Right renal cortex interstitium (tissue), 3 donors: ENCODE measurements at places on chromosomes 7 and 10. TPM values are rescaled to one million over a fixed set of nuclear protein-coding genes. Genes with fewer than 3 reads are reported as not detected.

PPP1R9A gene
- polyA plus RNA-seq: 32.3 TPM

MCMBP gene
- 66.7 TPM for polyA plus RNA-seq

AGAP3 gene
- polyA plus RNA-seq: 61.2 TPM

SHH gene
- polyA plus RNA-seq: 3.1 TPM

NAT16 gene
- not detected for polyA plus RNA-seq

MEIG1 gene
- polyA plus RNA-seq: 1.4 TPM

AQP1 gene
- 183 TPM for polyA plus RNA-seq

PILRB gene
- 23.2 TPM for polyA plus RNA-seq

PKD2L1 gene
- 0.18 TPM for polyA plus RNA-seq

VWDE gene
- 3.1 TPM for polyA plus RNA-seq

ASZ1 gene
- polyA plus RNA-seq: not detected

CALHM3 gene
- polyA plus RNA-seq: not detected

PTPRN2 gene
- 7.9 TPM for polyA plus RNA-seq

GRCh38 chr10:17851611-17852010 lies 42.5 kb downstream of the MRC1 start:
- DNase-seq: no peak

GRCh38 chr10:63423494-63423893 lies 42.3 kb downstream of the JMJD1C start:
- no peak for DNase-seq

GRCh38 chr10:43120929-43121314 lies 17.3 kb upstream of the CSGALNACT2 start:
- no peak for DNase-seq

DNA sequence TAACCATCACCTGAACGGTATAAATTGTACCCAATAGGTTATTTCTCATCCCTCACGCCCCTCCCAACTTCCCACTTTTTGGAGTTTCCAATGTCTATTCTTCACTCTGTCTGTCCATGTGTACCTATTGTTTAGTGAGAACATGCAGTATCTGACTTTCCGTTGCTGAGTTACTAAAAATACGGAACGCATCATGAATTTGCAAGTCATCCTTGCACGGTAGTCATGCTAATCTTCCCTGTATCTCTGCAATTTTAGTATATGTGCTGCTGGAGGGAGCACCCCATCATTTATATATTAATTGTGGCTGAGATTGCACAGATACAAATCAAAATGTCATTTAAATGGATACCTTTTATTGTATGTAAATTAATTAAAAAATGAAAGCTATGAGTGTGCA lies 75.7 kb upstream of the SFMBT2 start:
- DNase-seq: no peak

DNA sequence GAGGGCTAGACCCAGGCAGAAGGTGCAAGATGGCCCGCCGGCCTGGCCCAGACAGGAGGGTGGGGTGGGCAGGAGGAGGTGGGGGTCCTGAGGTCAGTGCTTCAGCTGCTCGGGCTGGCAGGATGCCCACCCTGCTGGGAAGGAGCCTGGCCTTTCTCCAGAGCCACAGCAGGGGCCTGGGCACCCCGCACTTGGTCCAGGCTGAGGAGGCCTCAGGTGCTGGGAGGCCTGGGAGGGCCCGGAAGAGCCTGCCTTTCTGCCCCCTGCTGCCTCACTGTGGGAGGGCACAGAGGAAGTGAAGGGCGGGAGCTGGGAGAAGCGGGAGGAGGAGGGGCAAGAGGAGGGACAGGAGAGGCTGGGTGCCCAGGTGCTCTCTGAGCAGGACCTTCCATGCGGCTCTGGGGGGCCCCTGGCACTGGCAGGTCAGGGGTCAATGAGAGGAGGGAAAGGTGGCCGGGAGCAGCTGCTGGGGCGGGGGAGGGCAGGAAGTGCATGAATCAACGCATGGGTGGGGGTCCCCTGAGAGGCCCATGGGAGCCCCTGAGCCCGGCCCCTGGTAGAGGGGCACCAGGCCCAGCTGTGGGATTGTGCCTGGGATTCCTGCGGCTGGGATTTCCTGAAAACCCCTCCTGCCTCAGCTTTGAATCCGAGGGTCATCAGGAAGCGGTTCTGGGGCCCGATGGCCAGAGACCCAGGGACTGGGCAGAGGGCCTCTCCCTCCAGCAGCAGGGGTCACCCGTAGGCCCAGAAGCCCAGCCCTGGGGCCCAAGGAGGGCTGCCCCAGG lies 49.9 kb downstream of the PWWP2B start:
- DNase-seq: no peak

DNA sequence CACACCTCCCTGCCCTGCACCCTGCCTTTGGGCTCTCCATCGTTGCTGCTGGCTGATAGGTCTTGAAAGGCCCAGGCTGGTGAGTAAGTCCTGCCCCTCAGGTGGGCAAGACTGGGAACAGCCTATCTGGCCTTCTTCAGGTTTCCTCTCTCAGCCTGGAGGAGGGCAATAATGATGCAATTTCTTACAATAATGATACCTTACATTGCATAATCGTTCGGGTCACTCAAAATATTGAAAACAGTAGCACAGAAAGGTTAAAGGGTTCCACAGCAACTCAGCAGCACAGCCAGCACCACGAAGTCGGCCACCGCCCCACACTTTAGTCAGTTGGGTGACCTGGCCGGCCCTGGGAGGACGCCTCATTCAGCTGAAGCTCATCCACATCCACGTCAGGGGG lies 16.0 kb upstream of the FAM20C start:
- DNase-seq: no peak

DNA sequence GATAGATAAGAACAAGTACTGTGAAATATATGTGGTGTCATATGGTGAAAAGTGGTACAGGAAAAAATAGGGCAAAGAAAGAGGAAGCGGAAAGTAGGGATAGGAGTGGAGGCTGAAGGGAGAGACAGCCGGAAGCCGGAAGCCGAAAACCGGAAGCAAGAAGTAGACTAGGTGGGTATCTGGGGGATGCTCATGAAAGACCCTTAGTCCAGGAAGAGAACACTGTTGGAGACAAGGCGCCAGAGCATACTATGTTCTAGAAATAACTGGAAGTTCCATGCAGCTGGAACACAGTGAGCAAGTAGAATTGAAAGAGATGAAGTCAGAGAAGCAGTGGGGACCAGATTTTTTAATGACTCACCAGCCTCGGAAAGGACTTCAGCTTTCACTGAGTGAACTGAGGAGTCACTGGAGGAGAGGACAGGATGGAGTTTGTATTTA lies 22.5 kb downstream of the ST8SIA6 start:
- DNase-seq: no peak

DNA sequence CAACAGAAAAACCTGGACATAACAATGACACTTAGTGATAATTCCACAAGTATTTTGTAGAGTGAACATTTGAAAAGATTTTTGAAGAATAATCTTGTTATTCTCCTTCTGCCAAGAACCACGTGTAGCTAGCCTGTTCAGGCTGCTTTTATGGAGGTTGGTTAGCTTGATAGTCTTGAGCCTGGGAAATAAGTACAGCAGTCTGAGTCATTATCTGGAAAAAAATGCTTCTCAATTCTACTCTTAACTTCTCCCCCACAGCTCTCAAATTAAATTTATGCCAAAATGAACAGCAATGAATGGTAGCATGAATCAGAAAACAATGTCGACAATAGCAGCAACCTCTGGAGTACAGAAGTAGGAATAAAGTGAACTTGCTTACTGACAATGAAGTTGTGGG lies 63.2 kb downstream of the GPR37 start:
- no peak for DNase-seq

GRCh38 chr7:90347759-90348158 lies 1.2 kb downstream of the GTPBP10 start:
- no peak for DNase-seq

GRCh38 chr10:72243822-72244437 lies 27.9 kb upstream of the ASCC1 start:
- no peak for DNase-seq

GRCh38 chr10:36534471-36535002 lies 590.9 kb upstream of the ANKRD30A start:
- no peak for DNase-seq

- no peak for DNase-seq
Measured at GRCh38 chr7:151449990-151450389, 10.0 kb upstream of the CRYGN start.

DNA sequence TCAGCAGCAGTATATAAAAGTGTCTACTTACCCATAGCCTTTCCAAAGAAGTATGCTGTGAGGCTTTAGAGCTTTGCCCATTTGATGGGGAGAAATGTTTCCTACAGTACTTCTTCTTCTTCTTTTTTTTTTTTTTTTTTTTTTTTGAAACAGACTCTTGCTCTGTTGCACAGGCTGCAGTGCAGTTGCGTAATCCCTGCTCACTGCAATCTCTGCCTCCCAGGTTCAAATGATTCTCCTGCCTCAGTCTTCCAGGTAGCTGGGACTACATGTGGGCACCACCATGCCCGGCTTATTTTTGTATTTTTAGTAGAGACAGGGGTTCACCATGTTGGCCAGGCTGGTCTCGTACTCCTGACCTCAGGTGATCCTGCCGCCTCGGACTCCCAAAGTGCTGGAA lies 101.7 kb upstream of the TMEM26 start:
- DNase-seq: no peak

DNA sequence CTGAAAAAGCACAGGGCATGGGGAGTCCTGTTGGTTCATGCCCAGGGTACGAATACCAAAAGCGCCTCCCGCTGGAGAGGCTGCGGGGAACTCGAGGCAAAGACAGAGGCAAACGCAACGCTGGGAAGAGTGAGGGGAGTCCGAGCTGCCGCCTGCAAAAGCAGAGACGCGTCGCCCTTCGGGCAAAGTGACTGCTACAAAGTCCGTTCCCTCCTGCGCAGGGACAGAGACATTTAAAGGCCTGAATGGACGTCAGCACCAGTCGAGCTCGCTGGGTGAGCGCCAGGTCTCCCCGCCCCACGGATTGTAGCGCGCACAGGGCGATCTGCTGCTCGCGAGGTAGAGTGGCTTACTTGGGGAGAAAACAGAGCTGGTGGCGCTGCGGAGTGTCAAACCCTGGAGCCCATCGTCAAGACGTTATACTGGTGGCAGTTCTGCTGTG lies 732.8 kb downstream of the ZWINT start:
- DNase-seq: peak; percentile 29

DNA sequence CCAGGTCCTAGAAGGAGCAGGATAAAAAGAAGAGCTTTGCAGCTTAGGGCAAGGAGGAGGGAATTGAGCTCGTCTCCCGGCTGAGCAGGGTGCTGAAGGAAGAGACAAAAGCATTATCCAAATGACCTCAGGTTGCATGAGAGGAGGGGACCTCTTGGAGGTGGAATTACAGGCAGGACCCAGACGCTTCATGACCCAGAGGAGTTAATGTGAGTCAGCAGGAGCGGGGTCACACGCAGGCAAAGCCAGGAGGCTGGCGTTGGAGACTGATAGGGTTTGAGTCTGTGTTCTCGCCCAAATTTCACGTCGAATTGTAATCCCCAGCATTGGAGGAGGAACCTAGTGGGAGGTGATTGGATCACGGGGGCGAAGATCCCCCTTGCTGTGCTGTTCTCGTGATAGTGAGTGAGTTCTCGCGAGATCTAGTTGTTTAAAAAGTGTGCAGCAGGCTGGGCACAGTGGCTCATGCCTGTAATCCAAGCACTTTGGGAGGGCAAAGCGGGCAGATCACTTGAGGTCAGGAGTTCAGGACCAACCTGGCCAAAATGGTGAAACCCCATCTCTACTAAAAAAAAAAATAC lies 63.7 kb upstream of the AUTS2 start:
- DNase-seq: no peak

- DNase-seq: no peak
Measured at GRCh38 chr7:1018334-1018695, 26.0 kb upstream of the GPR146 start.

GRCh38 chr7:18694911-18695310 lies 199.4 kb downstream of the HDAC9 start:
- DNase-seq: no peak

- DNase-seq: no peak
Measured at GRCh38 chr7:19621740-19622139, 87.1 kb downstream of the POLR1F start.

DNA sequence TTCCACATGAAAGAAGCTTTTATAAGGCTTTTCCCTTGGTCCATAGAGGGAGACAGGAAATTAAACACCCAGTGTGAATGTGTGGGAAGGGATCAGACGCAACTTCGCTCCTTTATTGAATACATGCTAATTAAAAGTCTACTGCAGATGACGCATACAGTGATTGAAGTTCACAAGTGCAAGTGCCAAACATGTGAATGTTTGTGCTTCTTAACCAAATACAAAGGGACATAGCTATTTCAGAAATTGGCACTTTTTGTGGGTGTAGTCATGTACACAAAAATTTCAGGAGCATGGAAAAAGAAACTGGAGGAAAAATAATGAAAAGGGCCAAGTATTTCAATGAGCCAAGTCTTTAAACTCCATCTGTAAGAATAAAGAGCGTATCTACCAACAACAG lies 283.7 kb downstream of the SKAP2 start:
- DNase-seq: no peak

DNA sequence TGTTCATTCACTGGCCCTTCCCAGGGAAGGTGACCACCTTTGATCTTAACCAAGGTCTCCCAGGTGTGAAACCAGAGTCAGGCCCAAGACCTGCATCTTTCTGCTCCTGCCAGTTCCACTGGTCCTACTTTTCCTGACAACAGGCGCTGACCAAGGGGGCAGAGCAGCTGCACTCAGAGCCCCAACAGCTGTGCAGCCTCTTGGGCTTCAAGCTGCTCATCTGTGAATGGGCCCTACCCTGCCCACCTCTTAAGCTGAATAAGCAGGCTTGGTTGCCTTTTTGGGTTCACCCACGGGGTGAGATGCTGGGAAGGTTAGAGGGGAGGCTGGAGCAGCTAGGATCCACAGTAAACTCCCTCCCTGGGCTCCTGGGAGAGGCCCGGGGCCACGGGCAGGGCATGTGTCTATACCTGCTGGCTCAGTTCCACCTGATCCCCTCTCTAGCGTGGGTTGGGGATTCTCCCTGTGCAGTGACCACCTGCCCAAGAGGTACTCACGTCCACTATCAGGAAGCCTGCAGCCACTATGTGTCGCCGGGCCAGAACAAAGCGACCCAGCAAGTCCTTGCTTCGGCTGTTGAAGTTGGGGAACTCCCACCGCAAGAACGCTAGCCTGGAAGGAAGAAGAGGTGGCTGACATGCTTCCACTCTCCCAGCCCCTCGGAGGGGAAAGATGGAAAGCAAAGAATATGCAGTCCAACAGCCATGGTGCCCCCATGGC lies 10.6 kb downstream of the TBRG4 start:
- DNase-seq: no peak

DNA sequence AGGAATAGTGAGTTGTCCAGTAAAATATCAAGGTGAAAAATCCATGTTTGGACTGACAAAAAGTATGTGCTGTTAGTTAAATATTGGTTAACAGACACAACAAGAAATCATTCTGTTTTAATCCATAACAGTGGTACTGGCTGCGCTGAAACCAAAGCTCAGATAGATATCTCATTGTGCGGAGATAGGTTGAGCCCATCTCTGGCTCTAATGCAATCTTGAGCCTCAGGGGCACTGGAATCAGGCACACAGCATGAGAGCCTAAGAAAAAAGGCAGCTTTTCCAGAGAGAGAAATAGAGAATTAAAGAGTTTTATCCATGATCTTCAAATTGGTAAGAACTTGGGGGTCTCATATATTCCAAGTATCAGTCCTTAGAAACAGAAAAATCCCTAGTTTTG lies 373.7 kb downstream of the HPSE2 start:
- no peak for DNase-seq

GRCh38 chr10:26331371-26331770 lies 106.8 kb upstream of the APBB1IP start:
- no peak for DNase-seq

GRCh38 chr7:90988996-90989765 lies 275.1 kb upstream of the FZD1 start:
- no peak for DNase-seq
